Ascending aorta (tissue), 2 donors: ENCODE measurements at places on chromosomes 3 and 15. TPM values are rescaled to one million over a fixed set of nuclear protein-coding genes. Genes with fewer than 3 reads are reported as not detected.

The SCG3 gene
- not detected for total RNA-seq

The ISLR2 gene
- 0.64 TPM for total RNA-seq

The TRH gene
- not detected for total RNA-seq

The GRM7 gene
- total RNA-seq: 4.8 TPM

DNA sequence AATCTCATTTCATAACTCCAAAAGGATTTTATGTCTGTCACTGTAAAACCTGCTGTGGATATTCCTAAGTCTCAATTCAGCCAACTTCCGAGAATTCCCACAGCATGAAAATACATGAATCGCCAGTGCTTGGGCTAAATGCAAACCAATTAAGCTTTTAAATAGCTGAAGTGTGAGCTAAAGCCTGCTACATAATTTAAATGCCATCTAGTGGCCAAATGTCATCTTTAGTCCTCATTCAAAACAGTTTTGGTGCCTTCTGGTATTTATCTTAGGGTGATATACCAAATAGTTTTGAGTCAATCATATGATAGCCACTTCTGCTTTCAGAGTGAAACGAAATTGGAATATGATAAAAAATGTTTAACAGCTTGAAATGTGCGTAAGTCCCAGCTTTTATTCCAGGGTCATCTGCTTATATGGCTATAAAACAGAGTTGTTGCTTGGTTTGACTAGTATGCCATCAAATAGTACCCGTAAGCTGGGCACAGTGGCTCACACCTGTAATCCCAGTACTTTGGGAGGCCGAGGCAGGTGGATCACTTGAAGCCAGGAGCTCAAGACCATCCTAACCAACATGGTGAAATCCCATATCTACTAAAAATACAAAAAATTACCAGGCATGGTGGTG is 41.8 kb upstream of the CCNL1 start:
- DNase-seq: no peak

DNA sequence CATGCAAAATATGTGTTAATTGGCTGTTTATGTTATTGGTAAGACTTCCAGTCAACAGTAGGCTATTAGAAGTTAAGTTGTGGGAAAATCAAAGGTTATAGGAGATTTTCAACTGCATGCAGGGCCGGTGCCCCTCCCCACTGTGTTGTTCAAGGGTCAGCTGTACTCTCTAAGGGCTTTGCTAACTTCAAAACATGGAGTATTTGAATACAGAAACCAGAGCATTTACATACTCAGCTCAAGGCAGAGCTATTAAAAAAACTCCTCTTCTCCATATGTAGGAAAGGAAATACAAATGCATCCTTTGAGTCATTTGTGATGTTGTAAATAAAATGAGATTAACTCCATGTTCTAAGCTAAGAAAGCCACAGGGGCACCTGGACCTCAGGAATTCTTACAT is 16.8 kb downstream of the IL17RB start:
- no peak for DNase-seq
